A673 (cell line): ENCODE measurements at places on chromosomes 7 and 10. TPM values are rescaled to one million over a fixed set of nuclear protein-coding genes. Genes with fewer than 3 reads are reported as not detected.

Gene CUZD1
- total RNA-seq, result 1.6 and 2.1 TPM in 2 replicates

Gene SPDYE11
- total RNA-seq, result not detected in 2 replicates

Gene EXOC6
- 32.6 and 35.0 TPM in 2 replicates for total RNA-seq

Gene SUGCT
- 1.5 and 2.5 TPM in 2 replicates for total RNA-seq

Gene SCD
- 519 and 559 TPM in 2 replicates for total RNA-seq

Gene DLG5
- 44.0 and 47.6 TPM in 2 replicates for total RNA-seq

Gene RUFY2
- 25.8 and 28.8 TPM in 2 replicates for total RNA-seq

Gene MACROH2A2
- 301 and 326 TPM in 2 replicates for total RNA-seq

Gene LBX1
- total RNA-seq, result not detected in 2 replicates

Gene HOXA5
- total RNA-seq, result not detected in 2 replicates

Gene PDE6C
- total RNA-seq, result not detected in 2 replicates

Gene DEPP1
- total RNA-seq, result 0.54 and 1.1 TPM in 2 replicates

Gene PTPRZ1
- 0.20 and 0.58 TPM in 2 replicates for total RNA-seq

Gene EBF3
- total RNA-seq, result 52.2 and 56.2 TPM in 2 replicates

Gene KIAA1217
- total RNA-seq, result 76.2 and 94.1 TPM in 2 replicates

Gene SPDYE1
- not detected in 2 replicates for total RNA-seq
